ENCODE measurements at places on chromosomes 12 and 14.

DNA sequence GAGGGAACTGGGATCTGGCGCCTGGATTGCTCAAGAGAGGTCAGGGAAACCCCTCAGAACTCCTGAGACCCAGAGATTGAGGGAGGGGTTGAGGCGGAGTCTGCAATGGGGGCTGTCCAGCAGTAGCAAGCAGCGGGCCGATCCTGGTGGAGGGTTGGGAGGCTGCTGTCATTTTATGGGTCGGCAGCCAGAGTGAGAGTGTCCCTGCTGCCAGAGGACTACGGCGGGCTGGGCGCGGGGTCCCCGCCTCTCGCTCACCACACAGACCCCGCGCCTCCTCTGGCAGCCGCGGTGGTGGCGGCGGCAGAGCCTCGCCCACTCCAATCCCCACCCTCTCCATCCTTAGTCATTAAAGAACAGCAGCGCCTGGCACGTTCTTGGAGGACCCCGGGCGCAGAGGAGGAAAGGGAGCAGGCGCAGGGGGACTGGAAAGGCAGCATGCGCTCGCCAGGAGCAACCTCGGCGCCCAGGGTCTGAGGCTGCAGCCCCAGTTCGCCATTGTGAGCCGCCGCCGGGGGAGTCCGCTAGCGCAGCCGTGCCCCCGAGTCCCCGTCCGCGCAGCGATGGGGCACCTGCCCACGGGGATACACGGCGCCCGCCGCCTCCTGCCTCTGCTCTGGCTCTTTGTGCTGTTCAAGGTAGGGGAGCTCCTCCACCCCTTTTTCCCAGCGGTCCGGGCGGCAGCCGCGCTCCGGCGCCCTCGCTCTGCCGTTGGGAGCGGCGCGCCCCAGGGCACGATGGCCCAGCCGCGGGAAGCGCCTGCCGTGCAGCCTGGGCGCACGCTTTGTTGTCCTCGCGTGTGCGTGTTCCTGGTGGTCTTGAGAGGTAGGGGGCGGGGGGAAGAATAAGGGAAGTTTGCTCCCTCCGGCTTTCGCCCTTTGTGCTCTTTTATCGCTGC lies at the start of gene PTPRO:
Gene PTPRO, plus strand, starts transcription at position 345 of the 898 bp plus-strand sequence.
- peak; percentile 31 for DNase-seq

GRCh38 chr12:65856521-65856920 lies 32.2 kb downstream of the HMGA2 start:
- no peak for DNase-seq

- DNase-seq: no peak
Measured at GRCh38 chr14:54944737-54945391, 42.2 kb upstream of the GCH1 start.

DNA sequence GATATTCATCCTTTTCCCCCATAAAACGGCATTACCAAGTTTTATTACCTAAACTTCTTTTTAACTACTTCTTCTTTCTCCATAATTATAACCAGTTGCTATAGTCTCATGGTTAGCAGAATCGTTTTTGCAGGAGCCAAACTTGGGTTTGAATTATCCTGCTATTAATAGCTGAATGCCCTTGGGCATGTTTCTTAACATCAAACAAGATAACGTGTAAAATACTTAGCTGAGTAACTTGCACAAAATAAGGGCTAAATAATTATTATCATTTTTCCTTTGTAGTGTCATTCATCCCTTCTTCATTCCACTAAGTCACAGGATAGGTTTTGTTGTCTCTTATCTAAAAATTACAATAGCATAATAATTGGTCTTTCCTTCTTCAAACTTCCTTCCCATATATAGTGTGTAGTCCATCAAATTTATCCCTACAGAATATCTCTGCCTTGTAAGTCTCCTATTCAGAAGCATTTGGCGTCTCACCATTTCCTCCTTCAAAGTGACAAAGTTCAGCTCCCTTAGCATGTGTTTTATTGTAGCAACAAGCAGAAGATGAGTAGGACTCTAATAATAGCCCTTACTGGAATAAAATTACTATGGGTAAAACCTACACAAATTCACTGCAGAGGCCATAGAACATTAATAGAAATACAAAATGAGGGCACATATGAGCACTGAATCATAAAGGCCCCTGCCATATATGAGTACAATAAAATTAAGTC lies 63.8 kb downstream of the FAR2 start:
- DNase-seq: no peak

- DNase-seq: no peak
Measured at GRCh38 chr14:35503646-35504045, 30.3 kb upstream of the INSM2 start.

GRCh38 chr12:66859751-66860440 lies 181.0 kb upstream of the GRIP1 start:
- no peak for DNase-seq

GRCh38 chr14:64987438-64987767 lies 708 bp downstream of the FNTB start:
- DNase-seq: no peak

GRCh38 chr12:131372706-131373195 lies 338.1 kb upstream of the SFSWAP start:
- DNase-seq: no peak

DNA sequence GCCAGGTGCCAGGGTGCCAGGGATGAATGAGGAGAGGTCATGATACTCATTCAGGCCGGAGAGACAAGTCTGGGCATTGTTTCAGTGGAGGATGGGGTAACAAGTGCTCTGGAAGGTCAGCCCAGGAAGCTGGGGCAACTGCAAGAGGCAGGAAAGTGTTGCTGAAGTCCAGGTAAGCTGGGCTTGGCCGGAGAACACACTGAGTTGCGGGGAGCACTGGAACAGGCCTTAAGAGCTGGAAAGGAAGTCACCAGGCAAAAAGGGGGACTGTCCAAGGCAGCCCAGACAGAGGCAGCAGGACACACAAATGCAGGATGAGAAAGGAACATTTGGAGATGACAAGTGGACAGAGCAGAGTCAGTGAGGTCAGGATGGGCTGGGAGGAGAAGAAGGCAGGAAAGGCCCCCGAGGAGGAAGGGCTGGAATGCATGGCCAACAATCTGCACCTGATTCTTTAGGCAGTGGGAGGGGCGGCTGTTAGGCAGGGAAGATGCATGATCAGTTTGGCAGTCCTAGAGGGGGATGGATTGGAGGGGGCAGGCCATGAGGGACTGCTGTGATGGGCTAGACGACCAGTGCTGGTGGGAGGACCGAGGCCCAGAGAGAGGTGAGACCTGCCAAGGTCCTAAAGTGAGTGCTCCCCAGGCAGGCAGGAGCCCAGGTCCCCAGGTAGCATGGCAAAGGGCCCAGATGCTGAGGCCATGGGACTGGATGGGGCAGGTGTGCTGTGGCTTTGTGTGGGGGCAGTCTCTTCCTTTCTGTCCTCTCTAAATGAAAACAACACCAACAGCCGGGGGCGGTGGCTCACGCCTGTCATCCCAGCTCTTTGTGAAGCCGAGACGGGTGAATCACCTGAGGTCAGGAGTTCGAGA lies 17.2 kb upstream of the HHIPL1 start:
- DNase-seq: no peak
